Fibroblast of skin of right quadriceps (primary cell): ENCODE measurements at places on chromosomes 11 and 22.

GRCh38 chr11:16160146-16160545 lies 196.2 kb downstream of the SOX6 start:
- DNase-seq, result no peak

DNA sequence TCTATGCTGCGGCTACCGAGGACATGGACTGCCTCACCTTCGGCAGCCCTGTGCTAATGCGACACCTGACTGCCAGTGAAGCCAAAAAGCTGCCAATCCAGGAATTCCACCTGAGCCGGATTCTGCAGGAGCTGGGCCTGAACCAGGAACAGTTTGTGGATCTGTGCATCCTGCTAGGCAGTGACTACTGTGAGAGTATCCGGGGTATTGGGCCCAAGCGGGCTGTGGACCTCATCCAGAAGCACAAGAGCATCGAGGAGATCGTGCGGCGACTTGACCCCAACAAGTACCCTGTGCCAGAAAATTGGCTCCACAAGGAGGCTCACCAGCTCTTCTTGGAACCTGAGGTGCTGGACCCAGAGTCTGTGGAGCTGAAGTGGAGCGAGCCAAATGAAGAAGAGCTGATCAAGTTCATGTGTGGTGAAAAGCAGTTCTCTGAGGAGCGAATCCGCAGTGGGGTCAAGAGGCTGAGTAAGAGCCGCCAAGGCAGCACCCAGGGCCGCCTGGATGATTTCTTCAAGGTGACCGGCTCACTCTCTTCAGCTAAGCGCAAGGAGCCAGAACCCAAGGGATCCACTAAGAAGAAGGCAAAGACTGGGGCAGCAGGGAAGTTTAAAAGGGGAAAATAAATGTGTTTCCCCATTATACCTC lies 3.3 kb downstream of the FEN1 start:
- no peak for DNase-seq

GRCh38 chr11:58771458-58771855 lies 39.7 kb upstream of the GLYAT start:
- no peak for DNase-seq

- no peak for DNase-seq
Observed at GRCh38 chr22:37999640-38000272, 15.4 kb upstream of the SOX10 start.

GRCh38 chr22:46766611-46767010 lies 4.2 kb downstream of the TBC1D22A start:
- no peak for DNase-seq
